ENCODE measurements at places on chromosomes 7 and 10.

DNA sequence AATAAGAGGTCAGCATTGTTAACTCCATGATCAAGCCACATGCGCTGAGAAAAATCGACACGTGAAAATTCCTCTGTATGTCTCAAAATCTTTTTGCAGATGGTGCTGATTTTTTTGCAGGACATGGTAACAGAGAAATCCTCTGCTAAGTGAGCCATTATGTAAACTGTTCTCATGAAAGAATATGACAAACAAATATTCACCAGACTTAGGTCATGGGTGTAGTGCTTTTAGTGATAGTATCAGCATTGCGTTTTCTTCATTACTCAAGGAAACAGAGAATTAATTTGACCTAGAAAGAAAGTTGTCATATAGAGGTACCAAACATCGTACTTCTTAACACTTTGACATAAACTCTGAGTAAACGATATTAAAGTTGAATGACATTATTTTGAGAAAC is 34.7 kb downstream of the ADRB1 start:
- DNase-seq: no peak

GRCh38 chr7:102232611-102233286 is 53.9 kb upstream of the SH2B2 start:
- no peak for DNase-seq

GRCh38 chr7:78510580-78511188 is 712.1 kb downstream of the PHTF2 start:
- no peak for DNase-seq

GRCh38 chr10:123563994-123564393 is 102.2 kb upstream of the GPR26 start:
- peak; percentile 16 for DNase-seq

- DNase-seq: no peak
Observed at GRCh38 chr7:1621718-1622117, 48.4 kb upstream of the ELFN1 start.

DNA sequence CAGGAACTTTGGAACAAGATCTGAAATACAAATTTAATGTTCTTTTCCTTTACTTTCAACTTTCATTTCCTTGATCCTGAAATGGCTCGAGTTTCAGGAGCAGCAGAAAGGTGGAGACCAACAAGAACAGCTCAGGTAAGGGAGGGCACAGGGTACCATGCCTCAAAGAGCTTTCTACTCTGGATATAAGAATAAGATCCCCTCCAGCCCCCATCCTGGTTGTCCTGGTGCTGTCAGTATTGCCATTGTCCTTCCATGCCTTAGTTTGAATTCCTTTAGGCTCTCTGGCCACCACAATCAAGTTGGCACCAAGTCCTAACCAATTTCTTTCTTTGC is 12.5 kb upstream of the CALU start:
- no peak for DNase-seq

GRCh38 chr7:149716007-149716931 is 57.1 kb downstream of the ZNF467 start:
- no peak for DNase-seq

GRCh38 chr10:118721539-118721876 is 33.3 kb downstream of the CACUL1 start:
- DNase-seq: no peak

- DNase-seq: no peak
Observed at GRCh38 chr7:151800861-151801260, 76.1 kb downstream of the PRKAG2 start.

- no peak for DNase-seq
Observed at GRCh38 chr10:71378336-71379117, 18.2 kb upstream of the CDH23 start.

GRCh38 chr7:18191862-18192625 is 164.4 kb upstream of the PRPS1L1 start:
- no peak for DNase-seq

Measured in mesenteric fat pad (tissue), 1 donor.